GM12878 (cell line): ENCODE measurements at places on chromosomes 13 and 19.

- DNase-seq, result no peak
Observed at GRCh38 chr13:112689303-112690245, at the start of gene ATP11A. TSS of gene ATP11A (plus strand) at chr13:112690038. CDS start at chr13:112690417, 379 bp downstream.

DNA sequence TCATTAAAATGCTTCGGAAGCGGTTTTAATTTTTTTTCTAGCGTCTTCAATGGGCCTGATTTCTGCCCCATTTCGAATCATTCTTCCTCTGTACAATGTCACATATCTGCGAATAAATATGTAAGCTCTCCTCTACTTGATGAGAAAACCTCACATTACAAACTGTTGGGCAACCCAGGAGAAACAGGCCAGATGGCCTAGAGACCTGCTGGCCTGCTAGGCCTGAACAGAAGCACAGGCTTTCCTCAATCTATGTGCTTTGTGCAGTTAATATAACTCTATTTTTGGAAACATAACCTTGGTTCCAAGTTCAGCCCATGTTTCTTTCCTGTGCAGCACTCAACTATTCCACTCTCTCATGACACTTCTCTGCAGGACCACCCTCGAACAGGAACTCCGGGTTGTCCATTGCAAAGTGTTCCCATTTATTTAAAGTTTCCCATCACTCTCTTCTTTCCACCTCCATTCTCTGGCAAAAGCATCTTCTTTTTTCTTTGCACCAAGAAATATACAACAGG lies 42.0 kb downstream of the DCLK1 start:
- no peak for DNase-seq

GRCh38 chr13:25345576-25345975 lies 26.2 kb upstream of the ATP8A2 start:
- no peak for DNase-seq

DNA sequence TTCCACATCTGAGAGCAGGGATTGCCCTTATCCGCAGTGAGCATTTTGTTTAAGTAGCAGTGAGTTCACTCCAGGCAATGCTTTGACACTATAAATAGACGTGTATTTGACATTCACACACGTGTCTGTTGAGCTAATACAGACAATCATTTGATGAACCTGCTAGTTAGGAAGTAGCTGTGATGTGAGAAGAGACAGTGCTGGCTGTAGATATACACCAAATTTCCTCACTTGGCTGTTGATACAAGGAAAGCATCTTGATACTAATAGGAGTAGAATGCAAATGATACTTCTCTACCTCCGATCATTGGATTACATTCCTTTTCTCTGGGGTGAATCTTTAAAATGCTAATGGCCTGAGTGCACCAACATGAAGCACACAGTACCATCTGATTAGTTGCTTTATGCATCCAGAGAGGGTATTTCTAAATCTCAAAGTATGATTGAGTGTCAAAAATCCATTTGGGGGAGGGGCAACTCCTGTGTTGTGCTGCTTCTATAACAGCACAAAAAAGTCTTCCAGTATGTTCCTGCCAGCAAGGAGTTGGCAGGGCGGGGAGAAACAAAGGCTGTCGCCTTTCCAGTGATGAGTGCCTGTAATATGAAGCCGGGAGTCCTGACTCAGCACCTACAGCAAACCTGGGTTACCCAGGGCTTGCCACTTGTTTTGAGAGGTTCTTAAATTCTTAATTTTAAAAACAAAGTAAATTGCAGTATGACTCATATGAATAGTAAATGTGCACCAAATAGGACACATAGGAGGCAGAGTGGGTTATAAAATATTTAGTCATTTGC lies 7.0 kb downstream of the CUL4A start:
- DNase-seq, result no peak

DNA sequence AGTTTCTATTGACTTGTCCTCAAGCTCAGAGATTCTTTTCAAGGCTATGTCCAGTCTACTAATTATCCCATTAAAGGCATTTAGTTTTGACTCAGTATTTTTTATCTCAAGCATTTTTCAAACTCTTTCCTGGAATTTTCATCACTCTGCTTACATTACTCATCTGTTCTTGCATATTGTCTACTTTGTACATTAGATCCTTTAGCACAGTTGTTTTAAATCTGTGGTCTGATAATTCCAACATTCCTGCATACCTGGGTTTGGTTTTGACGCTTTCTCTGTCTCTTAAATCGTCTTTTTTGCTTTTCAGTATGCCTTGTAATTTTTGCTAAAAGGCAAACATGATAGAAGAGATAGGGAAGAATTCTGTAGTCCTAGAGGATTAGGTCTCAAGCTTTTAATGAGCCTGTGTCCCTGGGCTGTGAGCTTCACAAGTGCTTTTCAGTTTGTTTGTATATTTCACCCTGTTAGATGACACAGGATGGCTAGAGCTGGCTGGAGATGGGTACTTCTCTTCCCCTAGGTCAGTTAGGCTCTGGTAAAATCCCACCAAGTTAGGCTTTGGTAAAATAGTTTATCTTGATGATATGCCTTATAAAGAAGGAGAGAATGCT lies 46.1 kb upstream of the GPC6 start:
- DNase-seq, result no peak

GRCh38 chr13:98524391-98524790 lies 52.5 kb downstream of the STK24 start:
- no peak for DNase-seq

- DNase-seq, result no peak
Observed at GRCh38 chr13:101139081-101139480, 277.2 kb downstream of the NALCN start.

GRCh38 chr19:34493649-34494044 lies 12.1 kb downstream of the WTIP start:
- DNase-seq, result no peak

DNA sequence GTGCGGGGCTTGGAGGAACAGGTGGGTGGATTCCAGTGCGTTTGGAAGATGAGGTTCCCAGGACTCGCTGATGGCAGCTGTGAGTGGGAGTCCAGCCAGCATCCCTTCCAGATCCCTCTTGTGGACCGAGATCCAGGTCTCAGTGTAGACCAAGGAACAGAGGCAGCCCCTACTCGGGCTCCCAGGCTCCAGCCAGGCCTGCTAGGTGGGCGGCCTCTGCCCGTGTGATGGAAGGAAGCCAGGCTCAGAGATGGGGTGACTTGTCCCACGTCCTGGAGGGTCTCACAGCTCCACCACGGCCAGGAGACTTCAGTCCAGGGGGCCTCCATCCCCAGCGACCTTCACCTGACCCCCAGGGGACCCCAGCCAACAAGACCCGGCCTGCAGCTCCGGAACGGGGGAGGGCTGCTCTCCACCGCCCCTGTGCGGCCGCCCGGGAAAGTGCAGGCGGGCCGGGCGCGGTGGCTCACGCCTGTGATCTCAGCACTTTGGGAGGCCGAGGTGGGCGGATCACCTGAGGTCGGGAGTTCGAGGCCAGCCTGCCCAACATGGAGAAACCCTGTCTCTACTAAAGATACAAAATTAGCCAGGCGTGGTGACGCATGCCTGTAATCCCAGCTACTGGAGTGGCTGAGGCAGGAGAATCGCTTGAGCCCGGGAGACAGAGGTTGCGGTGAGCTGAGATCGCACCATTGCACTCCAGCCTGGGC lies 729 bp upstream of the MADCAM1 start:
- DNase-seq, result no peak

DNA sequence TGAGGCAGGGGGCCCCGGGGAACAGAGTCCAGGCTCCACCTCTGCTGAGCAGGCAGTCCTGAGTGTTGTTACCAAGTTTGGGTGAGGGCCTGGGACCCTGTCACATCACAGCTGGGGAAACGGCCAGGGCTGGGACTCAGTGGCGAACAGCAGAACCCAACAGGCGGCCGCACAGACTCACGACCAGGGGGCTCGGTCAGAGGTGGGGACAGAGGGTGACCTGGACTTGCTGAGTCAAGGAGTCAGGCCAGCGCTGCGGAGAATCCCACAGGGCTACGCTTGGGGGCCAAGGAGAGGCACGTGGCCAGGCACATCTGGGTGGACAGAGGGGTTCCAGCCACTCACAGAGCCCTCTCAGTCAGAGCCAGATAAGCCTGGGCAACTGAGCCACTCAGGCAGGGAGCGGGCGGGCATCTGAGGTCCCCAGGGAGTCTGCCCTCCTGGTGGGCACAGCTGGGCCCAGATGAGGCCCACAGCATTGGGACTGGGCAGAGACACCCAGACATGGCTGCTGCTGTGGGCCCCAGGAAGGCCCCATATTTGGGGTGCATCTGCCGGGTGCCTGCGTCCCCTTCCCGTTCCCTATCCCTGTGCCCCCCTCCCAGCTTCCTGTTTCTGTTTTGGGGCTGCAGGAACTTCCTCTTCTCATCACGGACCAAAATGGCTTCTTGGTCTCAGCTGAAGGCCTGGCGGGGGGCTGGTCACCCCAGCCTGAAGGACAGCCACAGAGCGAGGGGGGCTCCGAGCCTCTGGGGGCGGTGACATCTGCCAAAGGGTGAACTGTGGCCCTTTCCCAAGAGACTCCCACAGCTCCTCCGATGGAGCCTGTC lies 34.0 kb downstream of the CEBPA start:
- DNase-seq, result no peak

- no peak for DNase-seq
Observed at GRCh38 chr13:113638173-113638746, 19.7 kb downstream of the ATP4B start.

- DNase-seq, result no peak
Observed at GRCh38 chr13:113959198-113959597, 14.7 kb downstream of the C13orf46 start.

DNA sequence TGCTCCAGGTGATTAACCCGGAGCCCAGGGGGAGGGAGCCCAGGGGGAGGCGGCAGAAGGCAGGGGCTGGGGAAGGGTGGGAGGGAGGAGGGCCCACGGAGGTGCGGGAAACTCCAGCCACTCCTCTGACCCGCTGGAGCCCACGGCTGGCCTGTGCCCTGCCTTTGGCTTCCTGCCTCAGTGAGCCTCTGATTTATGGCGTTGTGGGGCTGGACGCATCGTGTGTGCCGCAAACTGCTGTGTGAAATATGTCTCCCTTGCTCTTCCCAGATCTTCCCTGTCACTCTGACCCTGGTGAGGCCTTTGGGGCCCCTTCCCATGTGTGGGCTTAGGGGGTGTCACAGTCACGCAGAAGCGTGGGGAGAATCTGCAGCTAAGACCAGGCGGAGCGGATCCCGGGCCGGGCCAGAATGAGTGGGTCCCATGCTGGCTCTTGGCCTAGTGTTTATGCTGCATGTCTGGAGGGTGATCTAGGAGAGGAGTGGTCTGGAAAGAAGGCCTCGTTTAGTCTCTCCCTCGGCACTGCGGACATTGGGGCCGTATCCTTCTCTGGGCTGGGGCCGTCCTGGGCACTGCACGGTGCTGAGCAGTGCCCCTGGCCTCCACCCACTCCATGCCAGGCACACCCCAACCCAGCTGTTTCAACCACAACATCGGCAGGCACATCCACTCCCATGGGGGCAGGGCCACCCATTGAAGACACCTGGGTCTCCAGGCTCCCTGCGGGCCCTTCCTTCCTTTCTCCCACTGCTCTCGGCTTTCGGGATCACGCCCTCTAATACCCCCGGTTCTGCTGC lies 123.0 kb downstream of the KDM4B start:
- no peak for DNase-seq

- no peak for DNase-seq
Observed at GRCh38 chr19:58021541-58022282, 12.1 kb upstream of the ZSCAN1 start.

DNA sequence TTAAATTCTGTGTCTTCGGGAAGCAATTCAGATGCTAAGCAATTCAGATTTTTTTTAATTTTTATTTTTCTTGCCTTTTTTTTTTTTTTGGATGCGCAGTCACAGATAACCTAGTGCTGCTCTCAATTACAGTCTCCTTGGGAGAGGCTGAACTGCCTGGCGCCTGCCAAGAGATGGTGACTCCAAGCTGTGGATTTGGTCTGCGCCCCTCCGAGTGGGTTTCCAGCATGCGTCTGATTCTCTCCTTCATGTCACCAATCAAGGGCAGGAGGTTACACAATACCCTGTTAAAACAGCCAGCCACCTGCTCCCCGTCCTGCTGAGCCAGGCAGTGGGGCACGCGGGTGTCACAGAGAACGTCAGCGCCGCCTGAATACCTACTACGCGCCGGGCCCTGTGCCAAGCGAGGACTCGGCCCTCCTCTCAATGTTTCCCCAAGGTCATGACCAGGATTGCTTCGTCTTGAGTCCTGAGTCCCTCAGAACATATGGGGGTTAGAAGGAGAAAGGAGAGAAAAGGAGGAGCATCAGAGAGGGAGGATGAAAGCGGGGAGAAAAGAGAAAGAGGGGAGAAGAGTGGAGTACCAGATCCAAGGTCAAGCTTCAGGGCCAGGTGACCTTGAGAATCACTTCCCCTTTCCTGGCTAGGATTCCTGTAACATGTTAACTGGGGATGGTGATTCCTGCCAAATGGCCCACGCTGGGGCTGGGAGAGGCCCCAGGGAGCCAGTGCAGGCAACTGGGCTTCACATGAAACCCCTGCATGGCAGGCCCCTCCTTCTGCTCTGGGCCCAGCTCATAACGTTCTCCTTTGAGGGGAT lies 213.6 kb downstream of the URI1 start:
- no peak for DNase-seq

- DNase-seq, result no peak
Observed at GRCh38 chr13:97975848-97976609, 22.6 kb downstream of the IPO5 start.

DNA sequence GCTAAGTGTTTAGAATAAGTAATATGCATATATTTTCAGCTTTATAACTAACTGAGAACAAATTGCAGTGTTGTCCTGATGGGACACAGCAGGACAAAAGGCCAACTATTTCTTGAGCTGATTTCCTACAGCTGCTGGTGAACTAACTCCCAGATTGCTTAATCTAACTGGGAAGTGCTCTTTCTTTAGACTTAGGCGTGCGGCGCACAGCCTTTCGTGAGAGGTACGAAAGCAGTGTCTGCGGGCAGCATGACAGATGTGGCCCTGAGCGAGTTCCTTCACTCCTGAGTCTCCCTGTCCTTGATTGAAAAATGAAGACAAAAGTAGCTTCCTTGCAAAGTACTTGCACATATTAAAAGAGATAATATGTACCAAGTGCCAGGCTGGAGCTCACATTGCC lies 47.3 kb upstream of the NPAS1 start:
- no peak for DNase-seq

DNA sequence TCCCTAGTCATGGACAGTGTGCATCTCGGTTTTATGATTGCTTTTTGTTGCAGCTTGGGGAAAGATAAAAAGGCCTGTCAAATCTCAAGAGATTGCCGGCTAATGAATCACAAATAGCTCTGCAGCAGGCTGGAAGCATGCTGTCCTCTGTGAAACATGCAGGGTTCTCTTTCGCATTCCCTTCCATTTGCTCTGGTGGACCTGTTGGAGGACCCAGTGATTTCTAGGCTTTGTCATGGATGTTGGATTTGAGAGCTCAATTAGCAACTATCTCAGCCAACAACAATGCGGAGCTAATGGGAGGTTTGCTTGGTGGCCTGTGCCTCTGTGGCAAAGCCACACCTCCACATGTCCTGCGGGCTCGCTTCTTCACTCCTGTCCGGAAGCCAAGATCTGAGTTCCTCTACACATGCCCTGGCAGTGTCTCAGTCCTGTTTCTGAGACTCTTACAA lies 418.1 kb upstream of the ARGLU1 start:
- DNase-seq, result no peak
